ENCODE measurements at places on chromosomes 11 and 22.

- DNase-seq: no peak
These were observed 97.4 kb downstream of the WNT7B start for GRCh38 chr22:45879552-45879949.

DNA sequence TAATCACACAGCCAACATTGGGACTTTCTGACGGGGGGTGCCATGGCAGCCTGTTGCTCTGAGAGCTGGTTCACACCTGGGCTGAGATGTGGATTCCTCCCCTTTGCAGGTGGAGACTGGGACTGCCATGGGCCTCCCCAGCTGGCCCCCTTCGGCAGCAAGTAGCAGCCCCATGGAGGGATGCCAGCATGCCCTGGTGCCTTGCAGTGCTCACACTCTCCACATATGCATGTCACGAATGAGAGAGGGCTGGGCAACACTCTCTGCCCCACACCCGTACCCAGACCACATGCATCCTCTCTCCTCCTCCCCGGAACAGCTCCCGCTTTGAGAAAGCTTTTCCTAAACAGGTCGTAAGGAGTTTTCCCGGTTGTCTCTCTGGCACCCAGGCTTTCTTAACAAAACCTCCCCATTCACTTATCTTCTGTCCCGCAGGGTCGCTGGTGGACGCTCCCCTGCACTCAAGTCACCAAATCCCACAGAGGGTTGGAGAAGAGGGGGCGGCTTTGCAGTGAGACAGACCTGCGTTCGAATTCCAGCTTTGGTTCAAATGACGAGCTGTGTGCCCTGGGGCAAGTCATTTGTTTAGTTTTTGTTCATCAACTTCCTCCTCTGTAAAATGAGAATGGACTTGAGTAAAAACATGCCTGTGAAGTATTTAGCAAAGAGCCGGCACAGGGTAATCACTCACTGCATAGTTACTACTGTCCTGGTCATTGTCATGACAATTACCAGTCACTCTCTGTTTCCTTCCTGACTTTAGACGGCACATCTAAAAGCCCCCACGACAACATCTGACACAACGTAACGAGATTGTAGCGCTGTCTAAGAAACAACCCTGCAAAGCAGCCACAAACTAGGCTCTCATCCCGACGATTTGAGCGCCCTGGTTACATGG, 231.3 kb upstream of the B3GAT1 start:
- no peak for DNase-seq

DNA sequence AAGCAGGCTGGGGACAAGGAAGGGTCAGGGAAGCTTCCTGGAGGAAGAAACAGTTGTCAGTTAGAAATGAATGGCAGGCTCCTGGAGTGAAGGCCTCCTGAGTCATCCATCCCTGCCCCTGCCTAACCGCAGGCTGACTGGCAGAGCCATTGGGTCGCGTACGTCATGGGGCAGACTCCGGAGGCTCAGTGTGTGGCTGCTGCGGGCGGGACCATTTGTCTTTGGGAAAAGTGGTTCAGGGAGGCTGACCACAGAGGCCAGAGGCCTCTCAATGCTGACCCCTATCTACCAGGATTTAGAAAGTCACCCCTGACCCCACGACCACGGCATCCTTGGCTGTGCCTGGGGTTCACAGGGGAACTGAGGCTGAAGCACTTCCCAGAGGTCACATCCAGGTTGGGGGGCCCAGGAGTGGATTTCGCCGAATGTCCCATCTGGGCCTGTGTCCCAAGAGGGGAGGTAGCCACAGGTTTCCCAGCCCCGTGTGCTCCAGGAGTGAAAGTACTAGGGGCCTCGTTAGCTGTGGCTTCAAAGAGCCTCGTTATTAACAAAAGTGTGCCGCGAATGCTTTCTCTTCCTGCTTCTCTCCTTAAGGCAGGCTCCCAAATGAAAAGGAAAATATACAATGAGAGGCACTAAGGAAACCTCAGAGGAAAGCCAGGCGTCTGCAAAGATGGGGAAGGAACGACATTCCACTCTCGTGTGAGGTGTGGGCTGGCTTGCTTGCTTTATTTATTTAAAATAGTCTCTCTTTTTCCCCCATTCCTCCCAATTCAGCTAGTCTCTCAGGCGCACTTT, 58.9 kb downstream of the FLRT1 start:
- no peak for DNase-seq

GRCh38 chr11:107265591-107266121, 192.0 kb downstream of the CWF19L2 start:
- no peak for DNase-seq

DNA sequence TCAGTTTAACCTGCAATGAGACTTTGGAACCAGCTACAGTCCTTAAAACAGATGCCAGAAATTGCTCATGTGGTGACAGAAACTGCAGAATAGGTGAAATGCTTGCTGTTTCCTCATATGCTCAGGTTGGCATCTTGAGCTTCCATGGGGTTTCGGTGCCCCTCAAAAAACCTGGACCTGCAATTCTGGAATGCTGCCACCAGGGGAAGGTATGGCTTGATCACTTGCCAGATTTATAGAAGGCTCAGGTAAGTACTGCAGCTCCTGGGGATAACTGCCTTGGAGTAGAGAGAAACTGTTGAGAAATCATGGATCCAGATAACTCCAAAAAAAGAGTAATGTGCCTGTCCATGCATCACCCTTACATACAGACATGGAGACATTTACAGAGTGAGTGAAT, 113.0 kb downstream of the CTTN start:
- DNase-seq: no peak
